ENCODE measurements at places on chromosomes 12 and 14.

GRCh38 chr12:68483592-68484383, 126.9 kb upstream of the RAP1B start:
- DNase-seq, result no peak
- no peak overlapping the region for H3K4me3 ChIP-seq
- H3K27ac ChIP-seq, result no peak overlapping the region
- H3K36me3 ChIP-seq, result no peaks in the 10 kb centered on the region
- no peaks in the 10 kb centered on the region for H3K27me3 ChIP-seq
- peaks cover 22% of the 10 kb centered on the region for H3K4me1 ChIP-seq

DNA sequence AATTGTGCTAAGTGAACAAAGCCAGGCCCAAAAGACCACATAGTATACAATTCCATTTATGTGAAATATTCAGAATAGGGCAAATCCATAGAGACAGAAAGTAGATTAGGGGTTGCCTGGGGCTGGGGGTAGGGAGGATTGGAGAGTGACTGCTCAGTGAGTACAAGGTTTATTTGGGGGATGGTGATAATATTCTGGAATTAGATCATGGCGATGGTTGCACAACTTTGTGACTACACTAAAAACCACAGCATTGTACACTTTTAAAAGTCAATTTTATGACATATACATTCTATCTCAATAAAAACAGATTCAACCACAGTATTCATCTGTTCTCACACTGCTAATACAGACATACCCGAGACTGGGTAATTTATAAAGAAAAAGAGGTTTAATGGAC, 68.7 kb upstream of the MAP1LC3B2 start:
- no peaks in the 10 kb centered on the region for H3K4me1 ChIP-seq
- H3K36me3 ChIP-seq, result no peaks in the 10 kb centered on the region
- H3K4me3 ChIP-seq, result no peak overlapping the region
- no peak for DNase-seq
- no peaks in the 10 kb centered on the region for H3K27me3 ChIP-seq

DNA sequence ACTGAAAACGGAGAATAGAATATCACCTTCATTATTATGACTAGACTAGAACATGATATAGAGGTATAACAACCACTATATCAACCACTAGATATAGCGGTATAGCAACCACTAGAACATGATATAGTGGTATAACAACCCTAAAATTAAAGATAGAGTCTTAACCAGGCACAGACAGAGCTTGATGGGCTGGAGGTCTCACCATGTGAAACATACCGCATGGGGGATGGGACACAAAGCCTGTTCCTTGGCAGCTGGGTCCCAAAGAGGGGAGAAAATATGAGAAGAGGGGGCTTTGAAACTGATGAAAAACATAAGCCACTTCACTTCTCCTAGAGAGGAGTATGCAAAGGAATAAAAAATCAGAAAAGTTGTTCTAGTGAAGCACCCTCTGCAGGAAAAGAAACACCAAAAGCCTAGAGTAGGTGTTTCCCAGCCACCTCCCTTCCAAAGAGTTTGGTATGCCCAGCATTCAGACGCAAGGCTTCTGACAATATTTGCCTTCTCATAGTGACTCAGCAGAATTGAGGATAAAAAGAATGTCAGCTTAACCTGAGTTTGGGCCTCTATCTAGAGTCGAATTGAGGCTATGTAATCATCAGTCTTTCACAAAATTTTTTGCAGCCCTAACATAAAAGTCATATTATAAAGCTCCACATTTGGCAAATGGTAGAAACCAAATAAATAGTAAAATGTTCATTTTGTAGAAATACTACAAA, 316.4 kb downstream of the NOVA1 start:
- H3K27me3 ChIP-seq, result no peaks in the 10 kb centered on the region
- DNase-seq, result no peak
- no peaks in the 10 kb centered on the region for H3K36me3 ChIP-seq
- H3K4me1 ChIP-seq, result no peaks in the 10 kb centered on the region
- H3K27ac ChIP-seq, result no peak overlapping the region

- H3K27me3 ChIP-seq, result no peaks in the 10 kb centered on the region
- H3K4me1 ChIP-seq, result no peaks in the 10 kb centered on the region
- no peak overlapping the region for H3K4me3 ChIP-seq
- peak; percentile 9 for DNase-seq
Observed at GRCh38 chr14:55721353-55721752, 141.3 kb downstream of the KTN1 start.

GRCh38 chr14:31026077-31026449, at the start of gene STRN3:
Gene STRN3, minus strand, starts transcription at chr14:31026379. Its CDS starts 194 bp downstream, at chr14:31026185.
- peak within 1 kb of the TSS; percentile 85 for H3K27ac ChIP-seq
- H3K36me3 ChIP-seq, result peaks cover 17% of the 10 kb centered on the region
- no peaks in the 10 kb centered on the region for H3K27me3 ChIP-seq
- DNase-seq, result no peak
- H3K4me1 ChIP-seq, result peaks cover 36% of the 10 kb centered on the region

DNA sequence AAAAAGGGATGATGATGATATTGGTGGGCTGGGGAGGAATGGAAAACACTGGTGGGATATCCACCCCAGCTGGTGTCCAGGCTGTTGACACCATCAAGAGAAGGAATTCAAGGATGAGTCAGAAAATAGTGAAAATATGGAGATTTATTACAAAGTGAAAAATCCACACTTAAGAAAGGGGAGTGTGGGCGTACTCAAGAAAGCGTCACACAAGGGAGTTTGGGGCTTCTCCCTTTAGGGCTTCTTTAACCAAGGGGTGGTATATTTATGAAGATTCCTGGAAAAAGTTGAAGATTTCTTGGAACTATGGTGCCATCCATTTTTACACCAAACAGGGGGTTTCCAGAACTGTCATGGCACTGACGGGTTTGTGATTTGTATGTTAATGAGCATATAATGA, 63.1 kb upstream of the ARID2 start:
- H3K4me3 ChIP-seq, result no peak overlapping the region
- peaks cover 73% of the 10 kb centered on the region for H3K4me1 ChIP-seq
- no peaks in the 10 kb centered on the region for H3K36me3 ChIP-seq
- H3K27ac ChIP-seq, result peak overlapping the region; percentile 15
- no peak for DNase-seq
- H3K27me3 ChIP-seq, result no peaks in the 10 kb centered on the region

DNA sequence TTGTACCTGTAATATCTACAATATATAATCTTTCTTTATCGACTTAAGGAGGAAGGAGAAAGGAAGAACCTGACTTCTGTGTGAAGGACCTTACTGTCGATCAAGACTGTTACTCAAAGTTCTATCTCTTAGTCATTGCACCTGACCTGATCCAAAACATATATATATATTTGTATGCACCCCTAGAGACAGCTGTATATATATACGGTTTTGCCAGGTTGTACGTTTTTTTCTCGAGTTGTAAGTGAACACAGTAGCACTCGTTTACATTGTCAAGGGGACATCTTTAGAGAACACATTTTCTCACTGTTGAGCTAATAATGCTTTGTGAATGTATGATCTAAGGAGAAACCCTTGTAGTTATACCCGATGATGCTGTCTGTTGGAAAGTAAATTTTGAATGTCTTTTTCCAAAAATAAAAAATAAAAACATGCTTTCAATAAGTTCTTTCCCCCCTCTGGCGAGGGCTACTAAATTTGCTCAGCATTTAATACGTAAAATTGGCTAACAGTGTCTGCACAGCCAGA, 536 bp upstream of the SLC35E3 start:
- H3K27ac ChIP-seq, result peak overlapping the region; percentile 95
- peaks cover 35% of the 10 kb centered on the region for H3K4me1 ChIP-seq
- H3K27me3 ChIP-seq, result no peaks in the 10 kb centered on the region

DNA sequence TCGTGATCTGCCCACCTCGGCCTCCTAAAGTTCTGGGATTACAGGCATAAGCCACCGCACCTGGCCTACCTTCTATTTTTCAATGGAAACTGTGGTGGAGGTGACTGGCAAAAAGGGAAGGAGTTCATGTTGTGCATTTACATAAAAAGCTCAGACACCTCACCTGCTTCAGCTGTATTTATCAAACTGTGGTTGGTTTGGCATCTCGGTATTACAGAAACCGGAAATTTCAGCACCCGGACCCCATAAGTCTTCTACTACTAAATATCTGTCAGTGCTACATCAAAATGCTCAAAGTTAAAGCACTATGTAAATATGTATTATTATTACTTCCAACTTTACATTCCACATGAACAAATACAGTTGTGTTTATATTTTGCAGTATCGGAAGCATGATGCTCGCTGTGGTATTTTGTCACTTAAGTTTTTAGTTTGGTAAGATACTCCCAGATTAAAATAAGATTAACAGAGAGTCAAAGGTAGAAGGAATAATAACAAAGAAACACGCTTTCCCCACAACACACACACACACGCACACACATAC, 95.4 kb downstream of the ITPR2 start:
- H3K4me1 ChIP-seq, result no peaks in the 10 kb centered on the region
- no peaks in the 10 kb centered on the region for H3K36me3 ChIP-seq
- H3K27ac ChIP-seq, result no peak overlapping the region
- DNase-seq, result no peak
- H3K4me3 ChIP-seq, result no peak overlapping the region

DNA sequence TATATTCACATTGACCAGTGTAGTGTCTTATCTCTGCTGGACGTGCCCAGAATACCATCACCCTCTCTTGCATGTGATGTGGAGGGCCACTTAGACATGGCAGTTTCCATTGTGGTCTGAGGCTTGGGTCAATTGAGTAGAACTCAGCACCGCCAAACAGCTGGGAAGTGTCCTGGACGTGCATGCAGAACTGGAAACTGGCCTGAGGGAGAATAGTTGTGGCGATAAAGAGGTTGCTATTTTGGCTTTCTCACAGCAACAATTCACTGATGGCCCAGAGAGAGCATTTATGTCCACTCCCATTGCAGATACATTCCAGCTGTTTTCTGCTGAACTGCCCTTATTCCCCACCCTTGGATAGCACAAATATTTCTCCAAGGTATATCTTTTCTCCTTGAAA, 210.1 kb upstream of the DAAM1 start:
- no peak overlapping the region for H3K4me3 ChIP-seq
- no peaks in the 10 kb centered on the region for H3K27me3 ChIP-seq
- no peak for DNase-seq
- H3K27ac ChIP-seq, result no peak overlapping the region
- no peaks in the 10 kb centered on the region for H3K36me3 ChIP-seq
- no peaks in the 10 kb centered on the region for H3K4me1 ChIP-seq
